Stimulated activated CD8-positive, alpha-beta memory T cell treated with anti-CD3 and anti-CD28 coated beads, Interleukin-15, amount 100 ng/mL, for 1 hour (primary cell): ENCODE measurements at places on chromosomes 3 and 15.

DNA sequence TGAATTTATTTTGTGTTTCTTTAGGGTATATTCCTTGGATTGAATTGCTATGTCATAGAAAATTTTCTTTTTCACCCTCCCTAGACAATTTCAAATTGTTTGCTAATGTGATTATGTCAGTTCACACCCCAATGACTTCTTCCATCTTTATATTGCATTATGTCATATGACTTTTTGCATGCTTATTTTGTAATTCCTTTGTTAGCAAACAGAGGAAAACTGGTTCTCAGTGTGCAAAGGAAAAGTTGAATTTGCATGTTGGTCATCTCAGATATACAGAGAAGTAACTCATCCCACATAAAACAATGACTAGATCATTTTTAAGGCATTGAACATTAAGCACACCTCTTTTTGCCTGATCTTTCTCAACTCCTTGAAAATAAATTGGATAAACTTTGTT, 3.3 kb upstream of the RNF13 start:
- no peak for DNase-seq

GRCh38 chr15:33768670-33769190, 199.6 kb upstream of the CHRM5 start:
- no peak for DNase-seq

- no peak for DNase-seq
Observed at GRCh38 chr3:50423543-50423942, 64.2 kb upstream of the TMEM115 start.

- no peak for DNase-seq
Observed at GRCh38 chr3:120284747-120285507, at the start of gene GPR156. GPR156 (minus strand) TSS chr3:120285222; CDS start chr3:120244098, 41,124 bp downstream.

DNA sequence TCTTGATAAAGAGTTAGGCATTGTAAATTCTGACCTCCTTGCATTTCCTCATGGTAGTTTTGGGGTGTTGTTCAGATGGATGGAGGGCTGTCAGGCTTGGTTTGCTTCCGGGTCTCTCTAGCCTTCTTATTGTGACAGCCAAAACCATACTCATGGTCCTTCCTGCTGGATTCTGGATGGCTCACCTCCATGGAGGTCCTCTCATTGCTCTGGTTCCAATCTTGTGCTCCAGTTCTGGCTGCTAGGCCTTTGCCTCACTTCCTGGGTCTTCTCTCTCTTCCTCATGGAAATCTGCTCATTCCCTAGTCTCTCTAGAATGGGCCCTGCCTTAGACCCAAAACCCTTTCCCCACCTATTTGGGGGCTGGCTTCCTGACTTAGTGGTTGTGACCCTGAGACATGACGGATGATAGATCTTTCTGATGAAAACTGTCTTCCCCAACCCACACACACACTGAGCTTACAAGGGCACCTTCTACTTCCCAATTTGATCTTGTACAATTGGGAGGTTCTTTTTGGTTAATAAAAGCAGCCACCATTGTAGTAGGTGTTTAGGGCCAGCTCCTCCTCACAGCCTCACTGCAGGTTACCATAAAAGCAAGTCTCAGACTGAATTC, 66.2 kb upstream of the XCR1 start:
- no peak for DNase-seq

DNA sequence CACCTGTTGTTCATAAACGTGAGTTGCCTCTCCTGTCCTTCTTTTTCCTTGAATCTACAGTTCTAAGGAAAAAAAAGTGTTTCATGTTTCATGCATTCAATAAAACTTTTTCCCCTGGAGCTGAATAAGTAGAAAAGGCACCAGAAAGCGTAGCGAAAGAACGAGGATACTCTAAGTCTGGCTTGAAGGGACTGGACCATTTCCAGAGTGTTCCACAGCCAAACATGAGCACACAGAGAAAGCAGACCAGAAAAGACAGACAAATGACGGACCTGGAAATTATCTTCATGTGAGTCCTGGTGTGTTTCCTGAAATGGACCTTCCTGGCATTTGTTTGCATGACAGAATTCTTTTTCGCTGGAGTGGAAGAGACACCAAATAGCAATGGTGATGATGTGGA, 204.7 kb downstream of the SV2B start:
- no peak for DNase-seq

- no peak for DNase-seq
Observed at GRCh38 chr3:193826159-193826795, 233.3 kb downstream of the OPA1 start.

- DNase-seq: no peak
Observed at GRCh38 chr3:102085431-102086176, 236.3 kb downstream of the NFKBIZ start.

GRCh38 chr3:45273681-45274515, 47.8 kb upstream of the TMEM158 start:
- no peak for DNase-seq

DNA sequence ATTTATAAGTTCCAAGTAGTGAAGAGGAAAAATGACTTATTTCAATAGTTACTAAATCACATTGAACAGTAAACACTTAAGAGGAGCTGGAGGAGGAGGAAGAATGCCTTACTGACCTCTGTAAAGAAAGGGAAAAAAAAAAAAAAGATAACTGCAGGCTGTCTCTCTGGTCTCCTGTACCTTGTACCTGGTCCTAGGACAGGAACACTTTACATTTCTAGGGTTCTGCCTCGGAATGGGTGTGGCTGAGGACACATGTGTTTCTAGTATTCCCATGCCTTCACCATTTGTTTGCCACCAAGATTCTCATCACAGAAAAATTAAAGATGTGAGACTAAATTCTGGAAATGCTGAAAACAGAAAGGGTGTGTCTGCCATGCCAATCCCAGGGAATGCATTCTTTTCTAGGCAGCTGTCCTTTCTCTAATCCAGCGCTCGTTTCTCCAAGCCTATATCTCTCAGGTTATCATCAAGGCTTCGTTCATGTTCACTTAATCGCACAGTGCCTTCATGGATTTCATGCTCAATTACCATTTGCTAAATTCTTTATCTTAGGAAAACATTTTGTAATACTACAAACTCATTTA, 1208.3 kb downstream of the OTOL1 start:
- DNase-seq: no peak

DNA sequence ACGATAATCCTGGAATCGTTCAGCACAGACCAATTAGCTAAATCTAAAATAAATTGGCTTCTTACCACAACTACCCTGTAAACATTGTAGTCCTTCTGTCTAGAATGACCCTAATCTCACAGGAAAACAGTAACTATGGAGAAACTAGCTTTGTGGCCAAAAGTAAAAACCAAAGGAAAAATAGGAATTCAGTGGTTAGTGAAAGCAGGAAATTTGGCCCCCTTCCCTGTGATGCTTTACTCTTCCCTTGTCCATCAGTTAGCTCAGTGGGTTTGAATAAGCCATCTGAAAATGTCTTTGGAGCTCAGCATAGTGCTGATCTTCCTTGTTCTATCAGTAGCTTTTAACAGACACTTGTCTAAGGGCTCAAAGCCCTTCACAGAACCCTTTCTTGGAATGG, 1.6 kb downstream of the NMD3 start:
- no peak for DNase-seq

- DNase-seq: no peak
Observed at GRCh38 chr3:173221010-173221409, 80.0 kb upstream of the SPATA16 start.

GRCh38 chr3:114863848-114864247, 283.2 kb downstream of the ZBTB20 start:
- DNase-seq: no peak

- no peak for DNase-seq
Observed at GRCh38 chr15:85757073-85757938, 37.4 kb downstream of the KLHL25 start.

DNA sequence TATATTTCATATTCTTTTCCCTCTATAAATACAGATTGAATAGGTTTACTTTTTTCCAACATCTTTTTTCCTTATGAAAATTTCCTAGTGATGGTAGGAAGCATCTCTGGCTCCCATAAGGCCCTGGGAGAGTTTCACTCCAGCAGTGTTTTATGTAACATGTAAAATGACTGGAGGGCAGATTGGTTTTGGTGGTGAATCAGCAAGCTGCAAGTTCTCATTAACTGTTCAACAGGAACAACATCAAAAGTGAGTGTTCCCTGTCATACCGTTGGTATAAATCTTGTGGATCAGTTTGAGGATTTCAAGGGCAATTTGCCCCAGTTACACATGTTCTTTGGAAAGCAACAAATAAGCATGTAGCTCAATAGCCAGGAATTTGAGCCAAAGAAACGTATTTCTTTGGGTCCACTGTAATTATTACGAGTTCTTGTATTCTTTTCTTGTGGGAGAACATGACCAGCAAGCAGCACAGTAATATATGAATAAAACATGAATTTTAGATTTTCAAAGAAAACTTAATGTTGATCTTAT, 345.7 kb downstream of the SV2B start:
- no peak for DNase-seq

DNA sequence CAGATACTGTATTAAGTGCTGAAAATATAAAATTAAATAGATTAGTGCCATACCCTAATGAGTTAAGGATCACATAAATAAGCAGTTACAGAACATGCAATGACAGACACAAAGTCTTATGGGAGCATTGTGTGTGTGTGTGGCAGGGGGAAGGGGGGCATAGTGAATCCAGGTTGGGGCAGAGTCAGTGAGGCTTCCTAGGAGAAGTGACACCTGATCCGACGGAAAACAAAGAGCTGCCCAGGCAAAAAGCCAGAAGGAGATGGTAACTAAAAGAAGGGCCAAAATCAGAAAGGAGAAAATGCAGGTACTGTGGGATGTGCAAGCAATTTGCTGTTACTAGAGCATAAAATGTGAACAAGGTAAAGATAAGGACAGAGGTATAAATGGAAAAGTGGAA, 80.1 kb upstream of the CHRM5 start:
- no peak for DNase-seq

GRCh38 chr15:31472636-31473384, 146.2 kb downstream of the KLF13 start:
- no peak for DNase-seq

DNA sequence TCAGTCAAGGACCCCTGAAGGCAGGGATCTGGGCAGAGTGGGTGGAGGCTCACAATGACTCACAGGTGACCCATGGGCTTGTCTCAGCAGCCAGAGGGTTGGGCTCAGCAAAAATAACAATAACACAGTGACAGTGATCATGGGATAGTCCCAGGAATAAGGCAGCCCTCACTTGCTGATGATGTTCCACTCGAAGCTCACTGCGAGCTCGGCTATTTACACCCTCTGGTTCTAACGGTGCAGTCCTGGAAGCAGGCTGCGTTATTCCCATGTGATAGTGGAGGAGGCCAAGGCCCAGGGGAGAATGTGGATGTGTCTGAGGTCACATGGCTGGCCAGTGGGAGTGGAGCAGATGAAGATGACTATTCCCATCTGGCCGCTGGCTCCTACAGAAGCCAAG, 16.2 kb downstream of the CCDC33 start:
- no peak for DNase-seq

DNA sequence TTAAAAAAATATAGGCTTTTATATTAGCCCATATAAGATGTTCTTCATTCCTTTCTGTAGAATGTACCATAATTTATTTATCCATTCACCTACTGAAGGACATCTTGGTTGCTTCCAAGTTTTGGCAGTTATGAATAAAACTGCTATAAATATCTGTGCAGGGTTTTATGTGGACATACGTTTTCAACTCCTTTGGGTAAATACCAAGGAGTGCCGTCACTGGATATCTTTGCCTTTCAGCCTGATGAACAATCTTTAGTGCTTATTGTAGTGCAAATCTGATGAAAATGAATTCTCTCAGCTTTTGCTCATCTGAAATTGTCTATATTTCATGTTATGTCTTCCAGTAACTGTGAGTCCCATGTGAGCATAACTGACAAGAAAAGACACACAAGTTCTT, 26.6 kb upstream of the BLM start:
- DNase-seq: no peak
